ENCODE measurements at places on chromosomes 1 and 21.

DNA sequence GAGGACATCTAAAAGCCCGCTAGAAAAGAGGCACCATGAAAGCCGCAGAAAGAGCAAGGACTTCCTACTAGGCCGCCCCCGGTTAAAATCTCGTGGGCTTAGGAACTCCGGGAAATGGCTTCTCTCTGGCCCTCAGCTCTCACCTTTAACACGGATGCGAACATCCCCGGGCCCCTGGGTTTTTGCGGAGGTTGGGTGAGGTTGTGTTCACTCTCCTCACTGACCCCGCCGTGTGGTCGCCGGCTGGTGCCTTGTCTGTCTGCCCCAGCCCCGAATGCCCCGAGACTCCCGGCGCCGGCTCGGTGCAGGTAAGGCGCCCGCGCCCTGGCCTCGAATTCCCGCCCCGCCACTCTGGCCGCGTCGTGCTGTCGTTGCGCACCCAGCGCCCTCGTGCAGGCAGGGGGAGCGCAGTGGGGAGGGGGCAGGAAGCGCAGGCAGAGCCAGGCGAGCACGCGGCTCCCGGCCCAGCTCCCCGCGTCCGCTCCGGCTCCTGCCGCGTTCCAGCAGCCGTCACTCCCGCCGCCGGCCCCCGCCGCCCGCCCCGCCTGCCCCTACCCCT lies at the start of gene SHISAL2A:
TSS of gene SHISAL2A (plus strand) at position 437 of the 559 bp plus-strand sequence. CDS start 326 bp downstream, outside the sequence.
- DNase-seq = no peak

- DNase-seq = no peak
Observed at GRCh38 chr1:236489710-236490377, 33.9 kb upstream of the LGALS8 start.

GRCh38 chr1:114956570-114956969 lies 73.1 kb upstream of the TSHB start:
- DNase-seq = no peak

GRCh38 chr1:21503706-21504377 lies 5.4 kb upstream of the ALPL start:
- DNase-seq = no peak

DNA sequence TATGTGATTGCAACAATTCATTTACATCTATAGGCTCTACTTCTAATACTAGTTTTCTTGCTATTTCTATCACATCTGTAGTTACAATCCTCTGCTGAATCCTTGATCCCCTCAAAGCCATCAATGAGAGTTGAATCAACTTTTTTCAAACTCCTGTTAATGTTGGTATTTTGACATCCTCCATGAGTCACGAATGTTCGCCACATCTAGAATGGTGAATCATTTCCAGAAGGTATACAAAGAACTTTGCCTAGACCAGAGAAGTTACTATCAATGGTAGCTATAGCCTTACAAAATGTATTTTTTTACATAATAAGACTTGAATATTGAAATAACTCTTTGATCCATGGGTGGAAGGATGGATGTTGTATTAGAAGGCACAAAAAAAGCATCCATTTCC lies 110.0 kb downstream of the AMY1C start:
- no peak for DNase-seq

Data from stimulated activated CD4-positive, alpha-beta T cell treated with anti-CD3 and anti-CD28 coated beads, Interleukin-1b, Interleukin-23, amount 100 ng/mL, for 24 hours (primary cell).